Neural crest cell (in vitro differentiated cells): ENCODE measurements at places on chromosomes 11 and 22.
A peak's percentile ranks its signal among the peaks of the same experiment; 100 is the strongest.

GRCh38 chr11:95135155-95135554, 45.5 kb downstream of the ENDOD1 start:
- no peak for DNase-seq

DNA sequence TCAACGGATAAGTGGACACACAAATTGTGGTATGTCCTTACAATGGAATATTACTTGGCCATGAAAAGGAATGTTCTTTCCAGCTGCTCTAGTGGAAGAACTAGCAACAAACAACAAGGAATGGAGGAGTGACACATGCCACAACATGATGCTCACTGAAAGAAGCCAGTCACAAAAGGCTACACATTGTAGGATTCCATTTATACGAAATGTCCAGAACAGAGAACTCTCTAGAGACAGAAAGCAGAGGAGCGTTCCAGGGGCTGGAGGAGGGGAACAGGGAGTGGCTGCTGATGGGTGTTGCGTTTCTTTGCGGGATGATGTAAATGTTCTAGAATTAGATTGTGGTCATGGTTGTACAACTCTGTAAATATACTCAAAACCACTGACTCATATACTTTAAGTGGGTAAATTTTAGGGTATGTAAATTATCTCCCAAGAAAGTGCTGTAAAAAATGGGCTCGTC, 32.4 kb upstream of the PDGFB start:
- DNase-seq: no peak

- DNase-seq: no peak
Observed at GRCh38 chr11:130601764-130602460, 153.5 kb downstream of the ADAMTS15 start.

- no peak for DNase-seq
Observed at GRCh38 chr11:104451197-104451893, 287.4 kb upstream of the PDGFD start.

GRCh38 chr11:12086271-12087074, 23.9 kb upstream of the MICAL2 start:
- DNase-seq: no peak

- DNase-seq: peak; percentile 78
Observed at GRCh38 chr11:118488480-118489109, 38.7 kb upstream of the TTC36 start.
